ENCODE measurements at places on chromosomes 5 and 9.

DNA sequence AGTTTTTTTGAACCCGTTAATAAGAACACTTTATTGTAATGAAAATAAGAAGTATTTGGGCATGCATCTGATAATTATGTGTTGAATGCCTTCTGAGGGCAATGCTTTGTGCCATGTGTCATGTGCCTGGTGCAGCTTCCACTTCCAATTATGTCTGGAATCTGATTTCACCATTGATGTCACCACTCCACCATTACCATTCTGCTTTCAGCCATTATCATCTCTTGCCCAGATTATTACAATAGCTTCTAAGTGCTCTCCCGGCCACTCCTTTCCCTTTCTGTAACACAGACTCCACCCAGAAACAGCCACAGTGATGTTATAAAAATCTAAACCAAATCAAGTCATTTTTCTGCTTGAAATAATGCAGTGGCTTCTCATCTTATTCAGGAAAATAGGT is 171.7 kb downstream of the C9orf152 start:
- no peak for DNase-seq

GRCh38 chr5:177336603-177337494 is 14.6 kb downstream of the LMAN2 start:
- no peak for DNase-seq

GRCh38 chr5:25515525-25515924 is 870.7 kb upstream of the CDH10 start:
- no peak for DNase-seq

DNA sequence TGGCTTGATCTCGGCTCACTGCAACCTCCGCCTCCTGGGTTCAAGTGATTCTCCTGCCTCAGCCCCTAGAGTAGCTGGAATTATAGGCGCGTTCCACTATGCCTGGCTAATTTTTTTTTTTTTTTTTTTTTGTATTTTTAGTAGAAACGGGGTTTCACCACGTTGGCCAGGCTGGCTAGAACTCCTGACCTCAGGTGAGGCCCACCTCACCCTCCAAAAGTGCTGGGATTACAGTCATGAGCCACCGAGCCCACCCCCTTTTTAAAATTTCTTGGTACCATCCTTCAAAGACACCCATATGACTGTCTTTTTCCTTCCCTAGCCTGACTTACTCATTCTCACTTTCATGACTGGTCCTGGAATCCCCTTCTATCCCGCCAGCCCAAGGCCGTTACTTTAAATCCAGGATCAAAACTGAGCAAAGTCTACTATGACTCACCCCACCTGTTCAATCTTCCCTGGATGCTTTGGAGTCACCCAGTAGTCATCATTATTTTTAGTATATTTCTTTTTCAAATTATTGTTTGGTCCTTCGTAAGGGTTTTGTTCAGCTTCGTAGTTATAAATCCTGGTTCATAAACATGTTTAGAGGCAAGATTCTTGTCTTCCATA is 1.2 kb upstream of the TBCA start:
- no peak for DNase-seq

DNA sequence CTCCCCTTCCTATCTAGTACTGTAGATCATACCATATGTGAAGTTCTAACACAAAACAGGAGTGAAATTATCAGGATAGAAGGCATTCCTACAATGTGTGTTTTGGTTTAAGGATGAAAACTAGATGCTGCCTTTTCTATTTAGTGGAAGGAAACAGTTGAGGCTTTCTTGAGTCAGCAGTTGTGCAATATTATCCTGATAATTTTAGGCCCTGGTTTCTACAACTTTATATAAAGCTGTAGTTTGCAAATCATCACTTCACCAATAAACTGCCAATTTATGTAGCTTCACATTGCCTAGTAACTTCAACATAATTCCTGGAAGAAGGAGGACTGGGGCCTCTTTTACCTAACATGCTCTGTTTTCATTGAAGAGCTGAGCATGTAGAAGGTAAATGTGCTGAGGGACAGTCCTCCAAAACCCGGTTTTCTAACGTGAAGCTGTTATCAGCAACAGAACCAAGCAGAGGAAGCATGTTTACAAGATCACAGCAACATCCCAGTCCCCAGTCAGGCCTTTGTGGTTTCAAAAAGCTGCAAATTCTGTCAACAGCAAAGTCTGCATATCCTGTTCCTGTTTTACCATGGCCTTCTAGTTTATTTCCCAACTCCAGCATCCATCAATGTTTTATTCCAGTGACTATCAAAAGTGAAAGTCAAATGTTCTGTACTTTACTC is 513.4 kb upstream of the MEF2C start:
- no peak for DNase-seq

DNA sequence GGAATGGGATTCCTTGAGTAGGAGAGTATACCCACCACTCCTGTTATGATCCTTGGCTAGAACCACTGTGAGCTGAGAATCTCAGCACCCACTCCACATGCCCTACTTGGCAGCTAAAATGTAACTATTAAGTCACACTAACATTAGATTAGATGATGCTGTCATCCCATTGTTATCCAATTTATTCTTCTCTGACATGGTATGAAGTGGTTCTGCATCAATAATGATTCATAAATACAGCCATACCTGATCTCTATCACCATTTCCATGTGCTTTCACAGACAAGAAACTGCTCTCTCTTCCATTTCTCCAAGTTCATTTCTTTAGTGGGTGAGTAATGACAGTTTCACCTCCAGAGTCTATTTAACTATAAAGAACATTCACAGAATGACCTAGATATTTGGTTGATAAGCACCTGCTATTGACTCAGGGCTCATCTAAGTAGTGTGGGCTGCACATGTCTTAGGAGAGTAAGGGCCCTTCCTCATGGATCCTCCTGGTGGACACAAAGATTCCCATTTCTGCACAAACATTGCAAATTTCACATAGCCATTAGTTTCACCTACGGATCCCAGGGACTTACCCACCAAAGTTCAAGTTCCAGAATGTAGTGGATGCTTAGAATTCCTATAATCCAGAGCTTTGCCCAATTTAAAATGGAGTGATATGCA is 187.9 kb downstream of the EBF1 start:
- no peak for DNase-seq

DNA sequence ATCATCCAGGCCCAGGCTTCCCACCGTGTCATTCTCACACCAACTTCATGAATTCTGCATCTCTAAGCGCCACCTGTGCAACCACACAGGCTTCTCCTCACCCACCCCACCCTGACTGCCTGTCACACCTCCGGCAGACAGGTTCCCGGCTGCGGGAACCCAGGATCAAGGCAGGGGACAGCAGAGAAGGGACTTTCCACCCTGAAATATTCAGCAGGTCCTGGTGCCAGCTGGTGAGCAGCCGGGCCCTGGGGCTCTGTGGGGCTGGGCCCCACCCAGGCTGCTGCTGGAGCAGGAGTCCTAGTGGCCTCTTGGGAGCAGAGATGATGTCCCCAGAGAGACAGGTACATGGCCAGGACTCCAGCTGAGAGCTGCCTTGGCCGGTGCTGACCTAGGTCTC is 12.7 kb downstream of the ANXA6 start:
- DNase-seq, result no peak

DNA sequence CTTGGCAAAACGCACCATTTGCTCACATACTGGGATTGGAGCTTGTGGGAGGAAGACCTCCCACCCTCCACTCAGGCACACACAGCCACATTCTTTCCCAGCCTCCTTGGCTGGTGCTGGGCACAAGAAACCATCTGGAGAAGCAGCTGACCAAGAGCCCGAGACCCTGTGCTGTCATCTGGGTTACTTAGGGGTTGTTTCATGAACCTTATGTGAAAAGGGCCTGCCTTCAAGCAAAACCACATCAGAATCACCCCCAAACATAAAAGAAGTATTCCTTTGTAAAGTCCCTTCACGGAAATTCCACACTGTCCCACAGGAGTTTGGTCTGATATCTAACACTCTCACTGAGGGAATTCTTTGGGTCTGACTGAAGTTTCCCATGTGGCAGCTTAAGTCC is 172.1 kb downstream of the NR3C1 start:
- no peak for DNase-seq

- DNase-seq, result no peak
These were observed 2.1 kb upstream of the ANXA1 start for GRCh38 chr9:73149371-73150067.

- no peak for DNase-seq
These were observed 113.8 kb downstream of the MSX2 start for GRCh38 chr5:174837919-174838902.

DNA sequence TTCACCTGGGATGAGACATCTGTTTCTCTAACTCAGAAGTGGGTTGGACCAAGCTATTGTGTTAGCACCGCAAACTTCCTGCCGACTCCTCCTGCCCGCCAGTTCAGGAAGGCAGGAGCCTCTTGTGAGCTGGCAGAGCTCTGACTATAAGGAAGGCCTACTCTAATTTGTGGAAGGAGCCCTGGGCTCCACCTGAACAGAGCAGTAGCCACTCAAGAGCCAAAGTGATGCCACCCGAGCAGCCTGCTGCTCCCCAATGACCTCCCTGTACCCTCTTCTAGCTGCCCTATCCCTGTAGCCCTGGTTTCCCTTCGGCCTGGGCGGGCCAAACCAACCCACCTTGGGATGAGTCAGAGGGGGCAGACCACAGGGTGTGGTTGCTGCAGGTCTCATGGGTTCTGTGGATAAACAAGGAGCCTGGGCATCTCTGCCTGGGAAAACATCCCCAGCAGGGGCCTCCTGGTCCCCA is 81.6 kb downstream of the PSD2 start:
- no peak for DNase-seq

DNA sequence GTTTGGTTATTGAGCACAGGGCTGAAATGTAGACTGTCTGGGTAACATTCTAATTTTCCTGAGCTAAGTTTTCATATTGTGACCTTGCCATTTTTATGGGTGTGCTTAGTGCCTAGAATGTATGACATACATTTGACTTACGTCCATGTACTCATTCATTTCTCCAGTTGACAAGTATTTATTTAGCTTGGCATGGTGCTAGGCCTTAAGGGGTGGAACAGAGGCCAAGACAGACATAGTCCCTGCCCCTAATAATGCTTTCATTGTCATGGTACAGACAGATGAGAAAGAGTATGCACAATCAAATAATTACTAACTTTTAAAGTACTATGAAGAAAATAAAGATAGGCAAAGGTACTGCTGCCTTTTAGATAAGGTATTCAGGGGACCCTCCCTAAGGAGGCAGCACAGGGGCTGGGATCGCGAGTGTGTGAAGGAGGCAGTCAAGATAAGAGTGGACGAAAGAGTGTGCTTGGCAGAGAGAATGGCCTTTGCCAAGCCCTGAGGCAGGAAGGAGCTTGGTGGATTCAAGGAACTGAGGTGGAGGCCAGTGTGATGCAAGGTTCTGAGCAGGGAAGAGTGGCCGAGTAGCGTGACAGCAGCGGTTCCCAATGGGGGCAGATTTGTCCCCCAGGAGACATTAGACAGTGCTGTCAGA is 128.0 kb downstream of the PIP5K1B start:
- no peak for DNase-seq

All from chondrocyte (in vitro differentiated cells).